Testis (tissue), 5 donors: ENCODE measurements at places on chromosomes 4 and X. TPM values are rescaled to one million over a fixed set of nuclear protein-coding genes. Genes with fewer than 3 reads are reported as not detected.

The MGAT4D gene
- total RNA-seq, result 14.8 TPM

The IGSF1 gene
- total RNA-seq, result 26.1 TPM

The ZNF711 gene
- total RNA-seq, result 125 TPM

The MAGED4 gene
- total RNA-seq, result 20.3 TPM

The HS6ST2 gene
- 13.3 TPM for total RNA-seq

The NEUROG2 gene
- 3.8 TPM for total RNA-seq

The MAMLD1 gene
- 70.6 TPM for total RNA-seq

The CAMK2D gene
- total RNA-seq, result 72.4 TPM

The STPG2 gene
- 2.7 TPM for total RNA-seq

The HS3ST1 gene
- total RNA-seq, result 8.8 TPM

The FAM236B gene
- 38.3 TPM for total RNA-seq

The HPGD gene
- 2.2 TPM for total RNA-seq

The CXCR3 gene
- total RNA-seq, result 0.24 TPM

The RAP2C gene
- total RNA-seq, result 18.7 TPM
